ENCODE measurements at places on chromosomes 16 and 17.

DNA sequence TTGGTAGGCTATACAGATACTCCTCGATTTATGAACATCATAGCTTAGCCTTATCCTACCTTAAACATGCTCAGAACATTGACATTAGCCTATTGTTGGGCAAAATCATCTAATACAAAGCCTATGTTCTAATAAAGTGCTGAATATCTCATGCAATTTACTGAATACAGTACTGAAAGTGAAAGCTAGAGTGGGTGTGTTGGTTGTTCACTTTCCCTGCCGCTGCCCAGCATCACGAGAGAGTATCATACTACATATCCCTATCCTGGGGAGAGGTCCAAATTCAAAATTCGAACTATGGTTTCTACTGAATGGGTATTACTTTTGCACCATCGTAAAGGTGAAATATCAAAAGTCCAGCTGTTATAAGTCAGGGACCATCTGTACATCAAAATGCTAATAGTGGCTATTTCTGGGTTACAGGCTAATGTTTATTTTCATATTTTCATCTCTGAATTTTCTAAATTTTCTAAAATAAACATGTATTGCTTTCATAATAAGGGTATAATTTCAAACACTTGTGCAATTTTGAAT lies 54.5 kb downstream of the NACA2 start:
- DNase-seq, result no peak

GRCh38 chr17:77571155-77571981 lies 387.1 kb upstream of the TNRC6C start:
- DNase-seq, result no peak

- no peak for DNase-seq
Measured at GRCh38 chr17:74780443-74781238, 4.5 kb upstream of the NAT9 start.

DNA sequence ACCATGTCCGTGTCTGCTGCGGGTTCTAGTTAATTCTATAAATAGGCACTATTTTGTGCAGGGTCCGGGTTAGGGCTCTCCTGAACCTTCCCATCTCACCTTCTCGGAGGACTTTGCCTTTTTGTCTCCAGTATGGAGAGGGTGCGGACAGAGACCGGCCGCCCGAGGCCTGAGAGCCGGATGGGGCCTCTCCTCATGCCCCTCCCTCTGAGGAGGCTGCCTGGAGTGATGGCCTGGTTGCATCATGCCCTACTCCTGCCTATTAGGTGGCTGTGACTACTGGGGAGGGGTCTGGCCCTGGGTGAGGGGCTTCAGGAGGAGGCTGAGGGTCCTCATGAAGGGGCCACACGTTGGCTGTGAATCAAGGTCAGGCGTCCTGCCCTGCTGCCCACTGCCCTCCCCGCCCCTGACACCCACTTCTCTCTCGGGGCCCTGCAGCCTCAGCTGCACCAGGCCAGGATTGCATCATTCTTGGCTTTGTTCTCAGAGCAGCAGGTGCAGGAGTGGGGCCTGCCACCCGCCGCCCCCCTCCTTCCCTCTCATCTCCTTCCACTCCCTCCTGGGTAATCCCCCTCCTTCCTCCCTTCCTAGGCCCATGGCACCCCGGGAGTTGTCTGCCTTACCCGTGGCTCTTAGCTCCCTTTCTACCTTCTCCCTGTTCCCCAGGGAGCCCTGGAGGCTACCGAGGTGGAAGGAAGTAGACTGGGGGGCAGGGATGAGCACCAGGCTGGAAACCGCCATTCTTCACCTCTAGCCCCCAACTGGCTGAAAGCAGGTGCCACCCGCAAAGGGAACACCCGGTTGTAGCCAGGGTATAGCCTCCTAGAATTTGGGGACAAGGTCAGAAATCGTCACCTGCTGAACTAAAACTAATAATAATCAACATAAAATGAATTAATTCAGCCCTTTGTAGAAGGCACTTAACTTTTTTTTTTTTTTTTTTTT lies 12.7 kb upstream of the ARHGAP23 start:
- DNase-seq, result no peak

- no peak for DNase-seq
Measured at GRCh38 chr17:66860204-66860603, 25.3 kb downstream of the CACNG5 start.

DNA sequence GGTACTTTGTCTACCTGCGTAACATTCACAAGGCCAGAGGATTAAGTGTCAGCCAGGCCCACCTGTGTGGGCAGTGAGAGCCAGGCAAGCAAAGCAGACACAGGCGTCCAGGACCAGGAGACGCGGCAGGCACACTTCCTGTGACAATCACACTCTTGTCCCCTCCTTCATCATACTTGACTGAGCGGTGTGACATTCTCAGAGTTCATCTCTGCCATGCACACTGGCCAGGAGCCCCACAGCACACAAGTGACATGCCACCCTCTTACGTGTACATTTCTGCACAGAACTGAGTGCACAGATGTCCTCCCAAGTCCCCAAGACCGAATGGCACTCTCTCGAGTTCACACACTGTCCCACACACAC lies 8.7 kb downstream of the PPP1R9B start:
- no peak for DNase-seq

- no peak for DNase-seq
Measured at GRCh38 chr17:50693036-50693682, 14.6 kb downstream of the ANKRD40 start.

DNA sequence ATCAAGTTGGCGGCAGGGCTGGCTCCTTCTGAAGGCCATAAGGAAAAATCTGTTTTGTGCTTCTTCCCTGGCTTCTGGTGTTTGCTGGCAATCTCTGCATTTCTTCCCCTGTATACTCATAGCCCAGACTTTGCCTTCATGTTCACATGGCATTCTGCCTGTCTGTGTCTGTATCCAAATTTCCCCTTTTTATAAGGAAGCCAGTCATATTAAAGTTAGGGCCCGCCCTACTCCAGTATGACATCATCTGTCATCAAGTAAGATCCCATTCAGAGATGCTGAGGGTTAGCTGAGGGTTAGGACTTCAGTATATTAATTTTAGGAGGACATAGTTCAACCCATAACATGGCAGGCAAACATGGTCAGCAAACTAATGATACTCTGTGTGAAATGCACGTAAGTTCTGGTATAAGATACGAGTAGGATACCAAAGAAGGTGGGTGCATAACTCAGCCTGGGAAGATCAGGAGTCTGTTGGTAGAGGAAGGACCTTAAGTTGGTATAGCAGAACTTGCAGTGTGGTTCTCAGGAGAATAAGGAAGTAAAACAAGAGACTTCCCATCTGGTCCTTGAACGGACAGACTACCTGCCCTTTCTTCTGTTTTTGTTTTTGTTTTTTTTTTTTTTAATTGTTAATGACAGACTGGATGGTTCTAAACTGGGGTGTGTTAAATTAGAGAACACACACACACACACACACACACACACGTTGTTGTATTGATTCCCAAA lies 13.9 kb downstream of the MAP2K6 start:
- no peak for DNase-seq

DNA sequence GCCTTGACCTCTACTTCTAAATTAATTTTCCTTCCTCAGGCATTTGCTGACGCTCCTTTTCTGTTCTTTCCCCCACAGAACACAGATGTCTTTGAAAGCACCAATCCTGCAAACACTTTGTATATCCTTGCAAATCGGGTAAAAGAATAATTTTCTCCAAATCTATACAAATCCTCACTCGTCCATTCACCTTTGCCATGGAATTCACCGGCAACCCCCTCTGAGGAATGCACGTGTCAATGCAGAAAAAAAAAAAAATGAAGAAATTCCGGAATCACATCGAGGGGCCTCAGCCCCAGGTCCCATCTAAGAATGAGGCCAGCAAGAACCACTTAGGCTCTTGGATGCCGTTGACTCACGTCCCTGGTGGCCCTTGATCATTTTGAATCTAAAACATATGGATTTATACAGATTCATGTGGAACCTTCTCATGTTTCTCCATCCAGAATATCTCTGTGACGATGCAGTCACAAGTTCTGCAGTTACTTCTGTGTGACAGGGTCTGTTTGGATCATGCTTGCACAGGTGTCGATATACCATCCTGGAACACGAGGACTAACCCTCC lies 136.9 kb downstream of the RBFOX3 start:
- no peak for DNase-seq

DNA sequence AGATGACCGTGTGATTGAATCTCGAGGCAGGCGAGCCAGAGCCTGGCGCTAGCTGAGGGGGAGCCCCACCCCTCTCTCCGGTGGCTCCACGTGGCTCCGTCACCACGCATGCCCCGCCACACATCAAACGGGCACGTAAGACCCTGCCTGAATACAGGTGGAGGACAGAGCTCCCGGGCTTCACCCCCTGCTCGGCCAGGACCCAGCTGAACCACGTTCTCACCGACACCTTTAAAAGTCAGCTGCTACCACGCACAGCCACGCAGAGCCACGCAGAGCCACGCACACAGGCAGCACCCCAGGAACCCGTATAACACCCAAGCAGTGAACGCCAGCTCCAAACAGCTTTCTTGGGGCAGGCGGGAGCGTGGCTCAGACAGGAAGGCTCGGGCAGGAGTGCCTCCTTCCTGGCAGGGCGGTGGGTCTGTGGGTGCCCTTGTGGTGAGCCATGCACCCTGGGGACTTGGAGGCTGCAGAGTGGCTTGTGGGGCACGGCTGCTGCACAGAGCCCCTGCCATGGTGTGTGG lies 4.4 kb downstream of the TMEM204 start:
- DNase-seq, result no peak

DNA sequence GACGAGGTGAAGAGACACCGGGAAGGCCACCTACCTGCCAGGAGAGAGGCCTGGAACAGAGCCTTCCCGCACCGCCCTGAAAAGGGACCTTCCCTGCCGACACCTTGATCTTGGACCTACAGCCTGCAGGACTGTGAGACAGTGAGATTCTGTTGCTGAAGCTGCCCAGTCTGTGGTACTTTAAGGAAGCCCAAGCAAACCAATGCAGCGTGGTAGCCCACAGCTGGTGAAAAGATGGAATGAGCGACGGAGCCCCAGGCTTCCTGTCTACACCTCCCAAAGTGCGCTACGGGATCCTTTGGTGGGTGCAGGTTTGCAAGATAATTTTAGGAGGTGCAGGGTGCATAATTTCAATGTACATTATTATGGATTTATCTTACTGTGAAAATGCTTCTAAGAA lies 33.9 kb downstream of the TNFRSF13B start:
- DNase-seq, result no peak

DNA sequence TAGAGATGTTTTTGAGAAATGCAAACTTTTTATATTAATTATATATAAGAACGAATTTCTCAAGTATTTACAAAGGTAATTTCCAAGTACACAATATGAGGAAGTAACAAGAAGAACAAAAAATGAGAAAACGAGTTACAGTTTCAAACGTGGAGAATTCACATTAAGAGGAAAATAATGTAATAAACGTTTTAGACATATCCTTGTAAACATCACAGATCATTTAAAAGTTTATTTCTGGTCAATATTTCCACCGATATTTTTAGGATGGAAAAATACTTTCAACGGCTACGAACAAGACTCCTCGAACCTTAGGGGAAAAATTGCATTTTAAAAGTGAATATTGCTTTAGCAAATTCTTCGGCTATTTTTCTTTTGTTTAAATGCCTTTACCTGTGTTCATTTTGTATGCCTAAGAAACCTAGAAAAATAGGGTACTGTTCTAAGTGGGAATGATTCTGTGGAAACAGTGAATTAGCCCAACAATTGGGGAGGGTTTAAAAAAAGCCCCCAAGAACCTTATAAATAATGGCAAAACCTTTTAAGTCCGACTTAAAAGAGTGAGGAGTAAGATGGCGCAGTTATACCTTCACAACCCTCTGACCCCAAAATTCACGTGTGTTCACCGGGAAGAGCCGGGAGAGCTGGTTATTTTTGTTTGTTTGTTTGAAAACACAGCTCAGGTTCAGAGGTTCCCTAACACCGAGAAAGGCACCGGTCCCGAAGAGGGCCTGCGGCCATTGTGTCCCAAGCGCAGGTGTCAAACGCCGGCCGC lies 3.3 kb downstream of the HNF1B start:
- DNase-seq, result no peak

DNA sequence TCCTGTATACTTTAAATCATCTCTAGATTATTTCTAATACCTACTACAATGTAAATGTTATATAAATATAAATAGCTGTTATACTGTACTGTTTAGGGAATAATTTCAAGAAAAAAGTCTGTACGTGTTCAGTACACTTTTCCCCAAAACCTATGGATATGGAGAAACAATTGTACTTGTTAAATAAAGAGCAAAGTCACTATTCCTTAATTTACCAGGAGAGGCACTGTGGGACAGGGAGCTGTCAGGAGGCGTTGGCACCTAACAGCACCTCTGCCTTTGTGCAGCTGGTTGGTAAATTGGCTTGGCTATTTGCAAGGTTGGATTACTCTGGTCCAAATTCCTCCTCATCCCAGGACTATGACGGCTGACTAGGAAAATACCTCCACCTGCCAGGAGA lies 28.0 kb downstream of the CRHR1 start:
- no peak for DNase-seq

DNA sequence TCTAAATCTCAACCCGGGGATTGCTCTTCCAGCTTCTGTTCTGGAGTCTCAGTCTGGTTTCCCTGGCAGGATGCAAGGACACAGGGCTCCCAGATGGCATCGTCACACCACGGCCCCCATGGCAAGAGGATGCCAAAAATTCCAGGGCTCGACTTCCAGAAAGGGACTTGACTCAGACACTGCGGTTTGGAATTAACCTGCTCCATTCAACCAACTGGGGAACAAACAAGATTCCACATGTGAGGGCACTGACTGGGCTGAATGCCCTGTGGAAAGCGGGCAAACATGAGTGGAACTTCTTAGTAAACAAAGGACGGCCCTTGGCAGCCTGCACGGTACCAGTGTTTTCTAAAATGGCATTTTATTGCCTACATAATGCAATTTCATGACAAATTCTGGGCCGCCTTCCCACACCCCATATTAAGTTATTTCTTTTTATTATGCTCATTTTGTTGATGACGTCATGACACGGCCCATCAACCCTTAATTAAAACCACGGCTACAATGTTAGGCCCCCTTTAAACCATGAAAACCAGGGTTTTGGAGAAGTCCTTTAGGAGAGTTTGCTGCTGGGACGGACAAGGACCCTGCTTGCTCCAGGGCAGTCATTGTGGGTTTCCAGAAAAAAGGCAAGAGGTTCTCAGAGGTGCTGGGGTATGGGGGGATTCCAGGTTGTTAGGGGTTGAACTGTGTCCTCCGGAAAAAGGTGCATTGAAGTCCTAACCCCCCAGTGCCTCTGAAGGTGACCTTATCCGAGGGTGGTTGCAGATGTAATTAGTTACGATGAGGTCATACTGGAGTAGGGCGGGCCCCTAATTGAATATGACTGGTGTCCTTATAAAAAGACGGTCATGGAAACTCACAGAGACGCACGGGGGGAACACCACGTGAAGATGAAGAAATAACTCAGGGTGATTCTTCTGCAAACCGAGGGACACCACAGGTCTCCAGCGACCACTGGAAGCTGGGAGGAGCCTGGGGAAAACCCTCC lies 205.6 kb downstream of the FOXL1 start:
- no peak for DNase-seq

DNA sequence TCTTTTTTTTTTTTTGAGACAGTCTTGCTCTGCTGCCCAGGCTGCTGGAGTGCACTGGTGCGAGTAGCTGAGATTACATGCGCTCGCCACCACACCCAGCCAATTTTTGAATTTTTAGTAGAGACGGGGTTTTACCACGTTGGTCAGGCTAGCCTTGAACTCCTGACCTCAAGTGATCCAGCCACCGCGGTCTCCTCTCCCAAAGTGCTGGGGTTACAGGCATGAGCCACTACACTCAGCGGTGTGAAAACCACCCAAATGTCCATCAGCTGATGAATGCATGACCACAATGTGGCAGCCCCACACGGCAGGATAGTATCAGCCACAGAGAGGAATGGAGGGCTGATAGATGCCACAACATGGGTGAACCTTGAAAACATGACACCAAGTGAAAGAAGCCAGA lies 2.1 kb downstream of the P2RX5 start:
- no peak for DNase-seq

- no peak for DNase-seq
Measured at GRCh38 chr17:78329263-78330059, 30.4 kb downstream of the SOCS3 start.

GRCh38 chr17:27985736-27986399 lies 56.6 kb upstream of the NLK start:
- no peak for DNase-seq
